Activated CD4-positive, CD25-positive, alpha-beta regulatory T cell treated with anti-CD3 and anti-CD28 coated beads, Interleukin-2, amount 50 U/mL, for 24 hours (primary cell): ENCODE measurements at places on chromosomes 2 and 18.

DNA sequence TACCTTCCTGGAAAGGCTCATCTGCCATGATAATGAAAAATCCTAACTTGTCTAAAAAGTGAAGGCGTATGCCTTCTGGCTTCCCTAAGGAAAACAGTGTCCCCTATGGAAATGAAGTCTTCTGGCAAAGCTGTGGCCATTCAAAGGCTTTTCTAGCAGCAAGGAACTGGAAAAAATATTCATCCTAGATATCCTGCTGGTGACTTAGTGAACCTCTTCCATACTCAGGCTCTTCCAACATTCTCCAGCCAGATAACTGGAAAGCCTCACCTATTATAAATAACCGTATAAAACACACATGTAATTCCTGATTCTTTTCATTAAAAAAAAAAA is 84.7 kb downstream of the RBMS1 start:
- no peak for ATAC-seq

DNA sequence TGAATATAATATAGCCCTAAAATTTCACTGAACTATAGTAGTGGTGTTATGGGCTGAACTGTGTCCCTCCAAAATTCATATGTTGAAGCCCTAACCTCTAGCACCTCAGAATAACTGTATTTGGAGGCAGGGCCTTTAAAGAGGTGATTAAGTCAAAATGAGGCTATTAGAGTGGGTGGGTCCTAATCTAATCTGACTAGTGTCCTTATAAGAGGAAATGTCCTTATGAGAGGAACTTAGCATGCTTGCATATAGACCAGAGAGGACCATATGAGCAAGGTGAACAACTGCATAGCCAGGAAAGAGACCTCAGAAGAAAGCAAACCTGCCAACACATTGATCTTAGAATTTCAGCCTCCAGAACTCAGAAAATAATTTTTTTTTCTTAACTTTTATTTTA is 238.4 kb downstream of the ZEB2 start:
- no peak for ATAC-seq

DNA sequence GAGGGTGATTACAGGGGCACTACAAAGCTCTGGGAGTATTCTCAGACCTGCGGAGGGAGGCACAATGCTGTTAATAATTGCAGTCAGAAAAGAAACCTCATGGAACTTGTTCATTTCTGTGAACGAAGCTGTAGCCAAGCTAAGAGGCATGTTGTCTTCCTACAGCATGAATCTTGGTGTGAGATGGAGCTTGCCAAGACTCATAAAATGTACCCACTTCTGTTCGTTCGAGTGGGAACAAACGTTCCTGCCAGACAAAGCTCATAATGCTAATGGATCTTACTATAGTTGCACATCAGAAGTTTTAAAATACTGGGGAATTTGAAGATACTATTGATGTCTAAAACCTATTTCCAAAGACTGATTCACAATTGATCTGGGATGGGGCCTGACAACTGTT is 489.1 kb downstream of the ZEB2 start:
- no peak for ATAC-seq

GRCh38 chr2:240600451-240600961 is 14.0 kb downstream of the CAPN10 start:
- ATAC-seq: no peak

DNA sequence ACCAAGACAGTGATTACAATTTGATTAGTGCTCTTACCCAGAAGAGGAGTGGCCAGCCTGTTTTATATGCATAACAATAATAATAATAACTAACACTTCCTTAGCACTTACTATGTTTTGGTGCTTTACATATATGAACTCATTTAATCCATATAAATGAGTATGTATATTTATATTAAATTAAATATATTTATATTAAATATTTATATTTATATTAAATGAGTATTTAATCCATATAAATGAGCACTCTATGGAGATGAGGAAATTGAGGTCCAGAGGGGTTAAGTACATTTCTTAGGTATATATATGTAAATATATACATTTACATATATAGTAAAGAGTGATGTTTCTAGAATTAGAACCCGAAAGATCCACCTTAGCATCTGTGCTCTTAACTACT is 673.9 kb upstream of the ACVR2A start:
- no peak for ATAC-seq

DNA sequence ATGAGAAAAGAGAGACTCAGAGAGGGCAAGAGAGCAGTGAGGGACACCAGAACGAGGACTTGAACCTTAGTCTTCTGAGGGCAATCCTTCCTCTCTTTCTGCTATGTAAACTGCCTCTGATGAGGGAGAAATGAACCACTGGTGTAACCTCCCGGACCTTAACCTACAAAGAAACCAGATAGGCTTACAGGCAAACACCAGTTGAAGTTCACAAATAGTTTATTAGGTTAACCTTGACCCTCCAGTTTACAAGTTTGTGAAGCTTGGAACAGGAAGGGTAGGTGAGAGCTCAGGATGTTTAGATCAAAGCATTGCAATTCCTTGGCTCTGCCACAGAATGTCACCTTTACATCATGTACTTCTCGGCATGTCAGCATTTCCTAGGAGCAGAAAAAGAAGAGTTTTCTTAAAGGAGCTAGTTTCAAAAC is 486.4 kb upstream of the SPRED2 start:
- no peak for ATAC-seq

DNA sequence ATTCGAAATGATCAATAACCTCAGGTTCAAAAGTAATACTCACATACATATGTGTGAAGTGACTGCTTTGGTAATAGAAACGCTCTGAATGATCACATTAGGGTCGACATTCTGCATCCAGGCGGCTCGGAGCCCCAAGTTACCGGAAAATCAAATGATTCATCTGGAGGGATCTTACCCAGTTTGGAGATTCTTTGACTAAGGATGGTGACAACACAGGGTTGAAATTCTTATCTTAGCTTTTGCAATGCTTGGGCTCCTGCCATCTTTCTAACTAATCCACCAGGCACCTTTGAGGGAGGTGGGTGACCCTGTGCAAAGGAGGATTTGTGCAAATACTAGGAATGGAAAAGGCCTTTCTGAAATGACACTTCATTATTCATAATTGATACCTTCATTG is 10.8 kb downstream of the GBX2 start:
- no peak for ATAC-seq

- no peak for ATAC-seq
Observed at GRCh38 chr18:28256166-28256565, 79.2 kb upstream of the CDH2 start.

- no peak for ATAC-seq
Observed at GRCh38 chr2:17422061-17422460, 96.2 kb downstream of the RAD51AP2 start.

- ATAC-seq: no peak
Observed at GRCh38 chr2:77418537-77418936, 103.6 kb downstream of the LRRTM4 start.

DNA sequence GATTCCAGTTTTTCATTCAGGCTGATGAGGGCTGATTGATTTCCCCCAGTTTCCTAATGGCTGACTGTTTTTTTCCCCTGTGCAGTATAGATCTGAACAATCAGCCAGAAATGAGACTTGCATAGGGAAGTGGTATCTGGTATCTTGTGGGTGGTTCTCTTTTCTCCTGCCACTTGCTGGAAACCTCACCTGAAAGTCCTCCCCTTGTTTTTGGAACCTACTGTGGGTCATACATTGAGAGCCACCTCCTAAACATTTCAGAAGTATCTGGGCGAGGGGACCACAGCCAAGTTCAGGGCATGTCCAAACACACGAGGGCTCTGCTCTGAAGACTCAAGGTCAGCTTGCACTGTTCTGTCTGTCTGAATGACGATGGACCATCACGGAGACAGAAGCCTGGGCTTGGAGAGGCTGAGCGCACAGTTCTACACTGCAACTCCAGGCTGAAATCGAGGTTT is 19.3 kb downstream of the ALPK2 start:
- peak; percentile 55 for ATAC-seq

DNA sequence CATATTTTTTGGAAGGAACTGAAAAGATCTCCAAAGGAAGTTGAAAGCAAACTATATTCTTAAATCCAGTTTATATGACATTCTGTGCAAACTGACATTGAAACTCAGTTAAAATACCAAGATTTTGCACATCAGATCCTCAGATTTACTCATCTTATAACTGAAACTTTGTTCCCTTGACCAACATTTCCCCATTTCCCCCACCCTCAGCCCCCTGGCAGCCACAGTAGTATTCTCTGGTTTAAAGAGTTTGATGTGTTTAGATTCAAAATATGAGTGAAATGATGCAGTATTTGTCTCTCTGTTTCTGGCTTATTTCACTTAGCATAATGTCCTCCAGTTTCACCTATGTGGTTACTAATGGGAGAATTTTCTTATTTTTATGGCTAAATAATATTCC is 99.2 kb upstream of the ITGA4 start:
- ATAC-seq: no peak

DNA sequence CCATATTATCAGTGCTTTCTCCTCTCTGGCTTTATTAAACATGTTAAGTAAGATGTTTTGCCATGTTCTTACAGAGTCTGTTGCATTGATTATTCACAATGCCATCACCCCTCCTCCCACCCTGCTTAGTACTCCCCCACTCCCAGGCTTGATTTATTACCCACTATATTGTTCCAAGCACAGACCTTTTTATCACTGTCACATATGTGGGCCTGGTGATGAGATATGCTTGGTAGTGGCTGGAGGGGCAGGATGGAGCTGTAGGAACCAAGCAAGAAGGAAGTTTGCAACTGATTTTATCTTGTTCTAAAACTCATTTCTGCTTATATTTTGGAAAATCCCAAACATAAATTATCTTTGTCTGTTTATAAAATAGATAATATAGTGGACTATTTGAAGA is 748.2 kb upstream of the CELF4 start:
- no peak for ATAC-seq
